Cardiac muscle cell (in vitro differentiated cells and primary cell): ENCODE measurements at places on chromosomes 2 and 18. TPM values are rescaled to one million over a fixed set of nuclear protein-coding genes. Genes with fewer than 3 reads are reported as not detected.

The DPP4 gene
- total RNA-seq, result not detected in 2 replicates

The PXDN gene
- total RNA-seq, result 110 and 129 TPM in 2 replicates

The KCNG3 gene
- total RNA-seq, result 0.27 and 0.39 TPM in 2 replicates

DNA sequence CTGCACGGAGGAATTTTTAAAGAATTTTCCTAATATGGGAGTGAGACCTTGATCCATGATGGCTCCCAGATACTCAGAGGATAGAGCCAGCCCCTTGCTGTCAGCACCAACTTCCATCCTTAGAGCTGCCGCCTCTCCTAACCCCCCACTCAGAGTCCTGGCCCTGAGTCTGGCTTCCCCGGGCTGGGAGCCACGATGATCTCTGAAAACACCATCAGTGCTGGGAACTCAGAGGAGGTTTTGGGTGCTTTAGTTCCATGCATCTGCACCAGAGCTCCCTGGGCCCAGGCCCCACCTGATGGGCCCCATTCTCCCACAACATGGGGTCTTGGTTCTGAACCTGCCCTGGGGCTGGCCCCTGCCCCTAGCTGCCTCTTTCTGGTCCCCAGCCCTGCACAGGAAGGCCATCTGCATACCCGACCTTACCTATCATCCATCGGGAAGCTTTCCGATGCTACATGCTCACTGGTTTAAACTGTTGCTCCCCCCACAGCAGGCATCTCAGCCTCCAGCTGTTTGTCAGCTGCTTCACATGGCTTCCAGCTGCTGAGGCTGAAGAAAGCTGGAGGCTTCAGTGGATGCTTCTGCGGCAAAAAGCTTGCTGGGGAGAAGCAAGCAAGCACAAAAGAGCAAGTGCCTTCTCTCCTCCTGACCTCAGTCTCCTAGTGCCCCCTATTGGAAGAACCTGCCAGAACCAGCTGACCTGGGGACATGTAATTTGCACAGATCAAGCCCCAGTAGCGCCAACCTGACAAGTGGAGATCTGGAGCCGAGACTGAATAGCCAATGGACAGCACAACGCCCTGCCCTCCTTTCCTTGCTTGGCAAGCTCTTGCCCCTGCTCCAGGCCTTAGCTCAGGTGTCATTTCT lies 24.2 kb upstream of the RHOB start:
- no peak for DNase-seq

GRCh38 chr2:85589982-85590791 lies 5.4 kb upstream of the RNF181 start:
- peak; percentile 99 for DNase-seq

- no peak for DNase-seq
These were observed 2.3 kb downstream of the ZNF513 start for GRCh38 chr2:27378096-27378808.

- no peak for DNase-seq
These were observed 6.7 kb downstream of the EVA1A start for GRCh38 chr2:75553935-75554531.

DNA sequence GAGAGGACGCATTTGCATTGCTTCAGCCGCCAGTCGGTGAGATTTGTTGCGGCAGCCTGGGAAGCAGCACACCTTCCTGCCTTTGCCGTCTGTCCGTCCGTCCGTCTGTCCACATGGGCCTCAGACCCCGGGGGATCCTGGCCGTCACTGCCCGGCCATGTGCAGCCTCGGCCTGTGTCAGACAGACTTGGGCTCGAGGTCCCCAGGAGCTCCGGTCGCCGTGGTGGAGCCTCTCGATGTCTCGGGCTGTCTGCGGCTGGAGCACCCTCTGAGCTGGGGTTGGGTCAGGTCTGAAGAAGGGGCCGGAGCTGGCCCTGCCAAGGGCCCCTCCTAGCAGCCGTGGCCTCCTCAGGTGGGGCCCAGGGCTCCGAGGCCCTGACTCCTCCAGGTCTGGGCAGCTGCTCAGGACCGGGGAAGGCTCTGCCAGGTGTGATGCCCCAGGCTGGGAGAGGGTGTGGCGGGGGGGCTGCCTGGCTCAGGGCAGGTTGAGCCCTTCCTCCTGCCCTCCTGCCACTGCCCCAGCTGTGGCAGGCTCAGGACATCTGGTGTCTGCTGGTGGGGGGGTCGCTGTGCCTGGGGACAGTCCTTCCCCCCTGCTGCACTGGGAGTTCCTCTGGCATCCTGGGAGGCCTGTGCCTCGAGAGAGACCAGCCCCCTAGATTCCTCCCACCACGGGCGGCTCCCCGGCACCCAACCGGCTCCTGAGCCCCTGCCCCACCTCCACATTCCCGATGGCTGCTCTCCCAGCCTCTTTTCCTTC lies 11.8 kb downstream of the NEU4 start:
- DNase-seq, result no peak

DNA sequence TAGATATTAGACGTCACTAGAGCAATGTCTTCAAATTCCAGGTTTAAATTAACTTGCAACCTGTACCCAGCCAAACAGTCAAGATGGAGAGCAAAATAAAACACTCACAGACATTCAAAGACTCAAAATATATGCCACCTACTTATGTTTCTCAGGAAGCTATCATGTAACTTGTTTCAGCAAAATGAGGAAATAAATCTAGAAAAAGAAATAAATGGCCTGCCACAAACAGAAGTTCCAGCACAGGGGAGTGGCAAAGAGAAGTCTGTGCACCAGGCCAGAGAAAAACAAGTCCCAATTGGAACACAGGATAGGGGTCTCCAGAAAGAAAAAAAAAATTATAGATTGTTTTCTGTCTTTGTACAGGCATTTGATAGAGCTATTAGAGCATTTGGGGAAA lies 96.7 kb downstream of the LRP2 start:
- DNase-seq, result no peak

GRCh38 chr2:191756761-191757160 lies 78.8 kb downstream of the NABP1 start:
- DNase-seq, result no peak
